ENCODE measurements at places on chromosomes 7 and 10.

GRCh38 chr7:46369933-46370654 lies 449.0 kb upstream of the IGFBP3 start:
- no peak for DNase-seq

DNA sequence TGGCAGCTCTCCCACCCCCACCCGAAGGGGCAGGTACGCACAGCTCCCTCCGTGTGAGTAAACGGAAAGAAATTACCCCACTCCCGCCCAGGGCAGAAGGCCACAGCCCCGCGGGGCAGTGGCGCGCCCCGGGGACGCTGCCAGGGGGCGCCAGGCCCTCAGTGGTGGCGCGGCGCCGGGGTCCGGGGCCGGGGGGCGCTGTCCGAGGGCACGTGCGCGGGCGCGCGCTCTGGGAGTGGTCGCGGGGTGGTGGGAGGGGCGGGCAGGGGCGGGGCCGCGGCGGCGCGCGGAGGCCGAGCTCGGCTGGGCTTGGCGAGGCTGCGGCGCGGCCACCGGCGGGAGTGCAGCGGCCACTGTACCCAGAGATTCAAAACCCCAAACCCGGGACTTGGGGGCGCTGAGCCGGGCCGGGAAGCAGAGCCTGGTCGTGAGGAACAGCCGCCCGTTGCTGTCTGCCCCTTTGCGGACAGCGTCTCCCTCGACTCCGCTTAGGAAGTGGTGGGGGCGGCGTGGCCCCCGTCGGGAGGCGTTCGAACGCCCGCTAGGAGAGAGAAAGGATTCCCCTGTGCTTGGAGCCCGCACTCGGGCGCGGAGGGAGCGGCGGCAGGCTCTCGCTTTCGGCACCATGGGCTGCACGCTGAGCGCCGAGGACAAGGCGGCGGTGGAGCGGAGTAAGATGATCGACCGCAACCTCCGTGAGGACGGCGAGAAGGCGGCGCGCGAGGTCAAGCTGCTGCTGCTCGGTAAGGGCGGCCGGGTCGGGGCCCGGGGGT lies at the start of gene GNAI1:
GNAI1 (plus strand) TSS at position 296 of the 773 bp plus-strand sequence; CDS start at position 626, 330 bp downstream.
- DNase-seq, result no peak

DNA sequence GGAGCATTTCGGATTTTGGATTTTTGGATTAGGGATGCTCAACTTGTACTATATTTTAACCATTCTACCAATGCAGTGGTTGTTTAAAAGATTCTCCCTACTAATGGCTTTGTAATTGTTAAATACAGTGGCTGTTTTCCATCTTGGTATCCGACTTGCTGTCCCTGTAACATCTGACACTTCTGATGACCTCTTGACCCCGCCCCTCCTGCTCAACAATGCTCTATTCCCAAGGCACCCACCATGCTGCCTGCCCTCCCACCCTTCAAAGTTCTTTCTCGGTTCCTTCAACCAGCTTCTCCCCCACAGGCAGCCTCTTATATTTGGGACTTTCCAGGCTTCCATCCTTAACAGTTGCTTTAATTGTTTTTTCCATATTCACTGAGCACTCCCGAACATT lies 2.0 kb downstream of the PRTFDC1 start:
- DNase-seq, result no peak

GRCh38 chr7:151631570-151631952 lies 111.9 kb upstream of the RHEB start:
- DNase-seq, result no peak

DNA sequence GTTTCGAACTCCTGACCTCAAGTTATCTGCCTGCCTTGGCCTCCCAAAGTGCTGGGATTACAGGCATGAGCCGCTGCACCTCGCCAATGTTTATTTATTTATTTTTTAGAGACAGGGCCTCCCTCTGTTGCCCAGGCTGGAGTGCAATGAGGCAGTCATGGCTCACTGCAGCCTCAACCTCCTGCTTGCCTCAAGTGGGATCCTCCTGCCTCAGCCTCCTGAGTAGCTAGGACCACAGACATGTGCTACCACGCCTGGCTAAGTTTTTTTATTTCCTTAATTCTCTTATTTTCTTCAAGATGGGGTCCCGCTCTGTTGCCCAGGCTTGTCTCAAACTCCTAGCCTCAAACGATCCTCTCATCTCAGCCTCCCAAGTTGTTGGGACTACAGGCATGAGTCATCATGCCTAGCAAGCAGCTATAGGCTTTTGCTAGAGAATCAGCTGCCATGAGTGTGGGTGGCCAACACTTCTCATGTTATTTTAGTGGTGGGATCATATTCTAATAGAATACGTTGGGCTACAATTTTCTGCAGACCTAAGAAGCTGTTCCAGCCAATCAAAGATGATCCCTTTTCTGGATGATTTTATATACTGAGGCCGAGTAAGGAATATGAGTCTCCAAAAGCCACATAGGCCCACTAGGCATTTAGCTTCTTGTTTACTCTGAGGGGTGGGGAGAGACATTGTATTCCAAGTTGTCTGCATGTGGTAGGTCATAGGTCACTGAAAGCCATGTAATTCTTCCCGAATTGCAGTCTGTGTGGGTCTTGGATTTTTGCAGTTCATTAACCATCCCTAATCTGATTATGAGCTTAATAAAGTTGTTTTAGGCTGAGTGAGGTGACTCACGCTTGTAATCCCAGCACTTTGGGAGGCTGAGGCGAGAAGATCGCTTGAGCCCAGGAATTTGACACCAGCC lies 7.6 kb upstream of the TMEM248 start:
- no peak for DNase-seq

DNA sequence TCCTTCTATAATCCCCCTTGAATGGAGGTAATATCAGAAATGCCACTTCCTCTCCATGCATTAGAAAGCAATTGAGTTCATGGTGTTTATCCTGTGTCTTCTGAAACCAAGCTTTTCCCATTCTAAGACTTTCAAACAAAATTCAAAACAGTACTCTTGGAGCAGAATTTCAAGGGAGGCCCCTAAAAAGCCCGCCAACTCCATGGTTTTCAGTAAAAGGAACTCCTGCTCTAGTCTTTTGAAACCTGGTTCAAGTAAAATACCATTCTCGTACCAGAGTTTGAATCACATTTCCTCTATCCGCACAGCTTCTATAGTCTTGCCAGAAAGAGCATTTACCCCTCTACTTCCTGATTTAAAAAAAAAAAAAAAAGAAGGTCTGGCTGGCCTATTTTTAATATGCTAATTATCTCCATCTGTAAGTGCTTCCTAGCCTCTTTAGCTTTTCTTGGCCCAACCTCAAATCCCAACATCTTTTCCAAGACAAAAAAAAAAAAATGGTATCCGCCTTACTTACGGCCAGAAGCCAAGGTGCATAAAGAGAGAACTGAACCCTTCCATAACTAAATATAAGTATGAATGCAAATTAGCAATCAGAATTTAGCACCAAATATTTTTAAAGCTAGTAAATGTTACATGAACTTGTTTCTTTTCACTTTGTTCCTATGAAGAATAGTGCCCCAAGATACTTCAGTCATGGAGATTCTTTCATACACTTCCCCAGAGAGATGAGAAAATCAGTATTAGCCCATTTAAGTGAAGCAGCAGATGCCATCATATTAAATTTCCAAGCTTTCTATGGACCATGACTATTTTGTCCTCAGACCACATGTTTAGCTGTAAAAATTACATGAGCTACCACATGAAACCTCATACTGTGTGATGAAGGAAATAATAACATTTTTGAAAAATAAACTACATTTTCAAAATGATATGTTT lies 199.9 kb upstream of the FAM3C start:
- no peak for DNase-seq

GRCh38 chr7:41624818-41625217 lies 78.1 kb downstream of the INHBA start:
- DNase-seq, result no peak
